CD4-positive, alpha-beta T cell treated with Interleukin-4 for 4 hours (primary cell): ENCODE measurements at places on chromosomes 12 and 14.
A peak's percentile ranks its signal among the peaks of the same experiment; 100 is the strongest.

- DNase-seq, result no peak
Measured at GRCh38 chr14:99093532-99094517, 178.2 kb downstream of the BCL11B start.

DNA sequence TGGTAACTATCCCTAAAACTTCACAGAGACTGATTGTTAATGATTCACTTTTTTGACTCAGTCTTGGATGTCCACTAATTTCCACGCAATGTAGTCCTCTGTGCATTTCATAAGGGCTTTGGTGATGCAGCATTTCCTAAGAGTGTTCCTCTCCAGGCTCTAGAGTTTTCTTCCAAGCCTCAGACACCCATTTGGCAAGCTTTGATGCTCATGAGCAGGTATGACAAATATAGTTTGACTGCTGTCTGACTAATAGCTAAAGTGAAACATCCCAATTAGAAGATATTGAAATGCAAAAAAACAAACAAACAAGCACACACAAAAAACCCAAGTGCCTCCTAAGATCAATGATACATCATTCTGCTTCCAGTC is 1.5 kb upstream of the VAMP1 start:
- no peak for DNase-seq

DNA sequence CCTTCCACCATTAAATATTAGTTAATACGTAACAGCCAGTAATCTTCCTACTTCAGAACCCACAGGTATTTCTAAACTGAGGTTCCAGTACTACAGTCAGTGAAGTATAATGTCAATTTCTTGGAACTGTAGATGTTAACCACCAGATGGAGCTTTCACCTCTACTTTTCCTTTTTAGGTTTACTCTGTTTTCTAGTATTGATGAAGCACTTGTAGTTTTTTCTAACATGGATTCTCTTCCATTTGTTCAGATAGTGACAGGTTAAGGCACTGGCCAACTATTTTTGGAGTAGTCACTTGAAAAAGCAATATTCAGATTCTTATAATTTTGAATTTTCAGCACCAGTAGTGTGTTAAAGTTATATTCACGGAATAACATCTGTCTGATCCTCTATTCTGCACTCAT is 4.6 kb upstream of the SEC23A start:
- DNase-seq, result peak; percentile 33

- DNase-seq, result no peak
Measured at GRCh38 chr14:29800961-29801360, 126.7 kb downstream of the PRKD1 start.

DNA sequence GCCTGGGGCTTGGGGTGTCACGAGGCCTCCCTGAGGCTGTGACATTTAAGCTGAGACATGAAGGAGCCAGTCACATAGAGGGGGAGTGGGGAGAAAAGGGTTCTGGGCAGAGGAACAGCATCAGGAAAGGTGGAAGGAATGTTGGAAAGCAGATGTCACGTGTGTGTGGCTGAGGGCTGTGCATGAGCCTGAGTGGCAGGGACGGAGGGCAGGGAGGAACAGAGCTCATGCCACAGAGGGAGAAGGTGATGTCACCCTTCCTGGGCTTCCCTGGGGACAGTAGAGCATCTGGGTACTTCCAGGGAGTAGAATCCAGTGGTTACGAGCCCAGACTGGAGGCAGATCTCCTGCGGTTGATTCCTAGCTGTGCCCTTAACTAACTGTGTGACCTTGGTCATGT is 32.0 kb upstream of the JDP2 start:
- DNase-seq, result no peak

GRCh38 chr12:48815126-48816110 is 2.9 kb upstream of the CACNB3 start:
- peak; percentile 19 for DNase-seq

DNA sequence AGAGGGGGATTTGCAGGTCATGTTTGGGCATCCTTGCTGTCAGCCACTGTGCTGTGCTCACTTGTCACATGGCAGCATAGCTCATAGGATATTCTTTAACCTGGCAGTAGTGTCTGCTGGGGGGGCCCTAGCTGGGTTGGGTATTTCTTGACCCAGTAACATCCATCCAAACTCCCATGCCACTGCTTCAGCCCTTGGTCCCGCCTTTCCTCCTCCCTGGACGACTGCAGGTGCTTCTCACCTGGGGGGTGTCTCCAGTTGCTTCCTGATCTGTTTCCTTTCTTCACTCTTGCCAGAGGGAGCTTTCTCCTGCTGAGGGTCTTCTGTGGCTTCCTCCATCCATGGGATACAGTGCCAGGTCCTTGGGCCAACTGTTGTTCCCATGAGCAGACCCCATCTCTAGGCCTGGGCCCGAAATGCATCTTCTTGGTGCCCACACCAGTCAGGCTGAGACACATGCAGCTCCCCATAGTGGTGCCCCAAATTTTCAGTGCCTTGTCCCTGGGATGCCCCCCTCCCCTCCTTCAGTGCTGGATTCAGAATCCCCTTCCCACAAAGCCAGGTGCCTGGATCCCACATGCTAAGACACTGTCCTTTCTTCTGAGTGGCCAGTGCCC is 20.5 kb downstream of the C14orf132 start:
- DNase-seq, result no peak

- no peak for DNase-seq
Measured at GRCh38 chr12:132503618-132504204, 13.8 kb downstream of the FBRSL1 start.
